Right cardiac atrium (tissue), 5 donors: ENCODE measurements at places on chromosomes 2 and 18.

DNA sequence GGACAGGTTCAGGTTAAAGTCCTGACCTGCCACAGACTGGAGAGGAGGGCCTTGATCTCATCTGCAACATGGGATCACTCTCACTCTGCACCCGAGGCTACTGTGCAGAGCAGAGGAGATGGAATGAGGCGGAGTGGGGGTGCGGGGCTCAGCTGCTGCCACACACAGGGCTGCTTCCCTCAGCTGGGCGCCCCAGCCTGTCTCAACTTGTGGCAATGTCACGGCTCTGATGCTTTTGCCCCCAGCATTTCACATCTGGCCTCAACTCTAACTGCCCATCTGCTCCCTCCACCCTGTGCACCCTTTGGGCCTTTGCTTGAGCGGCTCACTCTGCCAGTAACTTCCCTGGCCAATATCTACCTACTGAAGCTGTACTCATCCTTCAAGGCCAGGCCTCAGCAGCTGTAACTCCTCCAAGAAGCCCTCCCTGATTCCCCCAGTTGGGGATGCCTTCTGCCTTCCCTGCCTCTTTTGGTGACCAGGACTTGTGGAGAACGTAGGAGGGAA lies 70.3 kb downstream of the POLR1A start:
- DNase-seq, result no peak

DNA sequence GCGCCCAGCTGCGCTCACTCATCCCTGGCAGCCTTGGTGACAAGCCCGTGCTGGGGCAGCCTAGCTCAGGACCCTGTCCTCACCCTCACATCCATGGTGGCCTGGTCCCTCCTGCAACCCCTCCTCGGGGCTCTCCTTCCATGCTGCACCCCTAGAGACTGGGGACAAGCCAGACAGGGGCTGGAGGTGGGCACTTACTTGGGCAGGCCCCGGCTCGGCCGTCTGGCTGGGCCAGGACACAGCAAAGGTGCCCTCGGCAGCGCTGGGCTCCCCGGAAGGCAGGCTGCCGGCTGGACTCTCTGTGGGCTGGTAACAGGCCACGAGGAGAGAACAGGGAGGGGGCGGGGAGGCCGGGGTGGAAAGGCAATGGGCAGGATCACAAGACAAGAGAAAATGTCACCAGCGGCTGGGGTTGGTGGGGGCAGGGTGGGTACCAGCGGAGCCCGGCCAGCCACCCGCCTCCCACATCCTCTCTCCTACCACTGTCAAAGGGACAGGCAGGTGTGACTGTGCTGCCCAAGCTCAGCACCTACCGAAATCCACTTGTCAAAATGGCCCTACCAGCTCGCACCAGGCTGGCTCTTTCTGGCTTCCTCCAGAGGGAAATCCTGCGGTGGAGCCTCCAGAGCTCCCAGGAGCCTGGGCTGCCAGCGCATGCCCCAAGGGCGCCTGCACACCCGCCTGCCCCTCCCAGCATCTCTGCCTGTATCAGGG lies 54.7 kb downstream of the BIN1 start:
- DNase-seq, result peak; percentile 51

DNA sequence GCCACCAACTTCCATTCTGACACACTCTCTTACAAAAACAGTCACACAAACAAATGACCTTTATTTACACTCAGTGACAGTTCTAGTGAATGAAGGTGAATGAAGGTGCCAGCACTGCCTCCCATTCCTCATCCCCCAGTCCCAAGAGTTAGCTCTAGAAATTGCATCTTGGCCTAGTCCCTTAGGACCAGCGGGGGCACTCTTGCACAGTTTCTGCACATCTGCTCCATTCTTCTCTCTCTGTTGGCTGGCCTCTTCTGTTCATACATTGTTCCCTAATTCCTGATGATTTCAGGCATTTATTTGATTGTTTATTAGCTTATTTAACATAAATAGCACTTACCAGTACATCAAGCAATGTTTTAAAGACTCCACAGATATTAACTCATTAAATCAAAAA lies 30.9 kb downstream of the GAREM1 start:
- no peak for DNase-seq

GRCh38 chr2:237482485-237482884 lies 4.6 kb upstream of the MLPH start:
- DNase-seq, result peak; percentile 73

GRCh38 chr2:96414161-96414710 lies 78.7 kb downstream of the NCAPH start:
- DNase-seq, result no peak

DNA sequence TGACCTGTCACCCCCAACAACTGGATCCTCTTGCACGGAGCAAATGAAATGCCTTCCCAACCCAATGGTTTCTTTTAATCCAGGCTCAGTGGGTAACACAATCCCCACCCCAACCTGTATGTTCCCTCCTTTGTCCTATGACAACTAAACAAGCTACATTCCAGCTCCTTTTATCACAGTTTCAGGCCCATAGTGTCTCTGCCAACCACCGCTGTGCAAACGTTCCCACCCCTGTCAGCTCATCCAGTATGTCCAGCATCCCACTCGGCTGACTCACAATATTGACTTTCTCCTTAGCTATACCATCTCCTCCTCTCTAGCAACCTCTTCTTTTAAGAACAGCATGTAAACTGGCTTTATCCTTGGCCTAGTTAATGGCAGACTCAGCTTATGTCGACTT lies 117.9 kb upstream of the PPP1CB start:
- no peak for DNase-seq
